Cardiac fibroblast (primary cell): ENCODE measurements at places on chromosomes 4 and X.
A peak's percentile ranks its signal among the peaks of the same experiment; 100 is the strongest.

- no peak for DNase-seq
Measured at GRCh38 chr4:162015090-162015489, 148.7 kb downstream of the FSTL5 start.

- no peak for DNase-seq
Measured at GRCh38 chrX:1262369-1262768, 6.2 kb upstream of the CSF2RA start.

- DNase-seq = peak; percentile 78
Measured at GRCh38 chrX:97399400-97399799, 515.7 kb downstream of the RPA4 start.

- no peak for DNase-seq
Measured at GRCh38 chr4:55574252-55574651, 17.8 kb downstream of the PDCL2 start.

DNA sequence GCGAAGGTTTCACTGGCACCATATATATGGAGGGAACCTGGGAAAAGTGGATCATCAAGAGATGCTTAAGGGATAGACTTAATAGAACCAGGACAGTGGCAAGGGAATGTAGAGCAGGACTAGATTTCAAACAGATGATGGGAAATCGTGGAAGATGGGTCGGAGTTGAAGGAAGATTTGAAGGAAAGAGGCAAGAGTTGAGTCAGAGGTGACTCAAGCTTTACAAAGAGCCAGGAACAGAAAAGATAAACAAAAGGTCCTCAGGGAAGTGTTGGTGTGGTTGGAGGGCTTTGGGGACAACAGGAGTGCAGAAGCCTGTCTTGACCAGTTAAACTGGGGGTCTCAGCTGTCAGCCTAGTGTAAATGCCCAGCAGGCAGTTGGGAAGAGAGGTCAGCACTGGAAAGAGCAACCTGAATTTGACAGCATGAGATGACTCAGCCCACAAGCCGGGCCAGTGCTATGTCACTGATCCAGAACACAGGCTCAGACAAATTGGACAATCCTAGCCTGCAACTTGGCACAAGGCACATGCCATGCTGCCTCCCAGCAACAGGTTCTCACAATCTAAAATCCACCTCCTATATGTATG, 230.5 kb downstream of the IDS start:
- peak; percentile 9 for DNase-seq

GRCh38 chr4:122980860-122981259, 58.5 kb upstream of the NUDT6 start:
- peak; percentile 16 for DNase-seq

DNA sequence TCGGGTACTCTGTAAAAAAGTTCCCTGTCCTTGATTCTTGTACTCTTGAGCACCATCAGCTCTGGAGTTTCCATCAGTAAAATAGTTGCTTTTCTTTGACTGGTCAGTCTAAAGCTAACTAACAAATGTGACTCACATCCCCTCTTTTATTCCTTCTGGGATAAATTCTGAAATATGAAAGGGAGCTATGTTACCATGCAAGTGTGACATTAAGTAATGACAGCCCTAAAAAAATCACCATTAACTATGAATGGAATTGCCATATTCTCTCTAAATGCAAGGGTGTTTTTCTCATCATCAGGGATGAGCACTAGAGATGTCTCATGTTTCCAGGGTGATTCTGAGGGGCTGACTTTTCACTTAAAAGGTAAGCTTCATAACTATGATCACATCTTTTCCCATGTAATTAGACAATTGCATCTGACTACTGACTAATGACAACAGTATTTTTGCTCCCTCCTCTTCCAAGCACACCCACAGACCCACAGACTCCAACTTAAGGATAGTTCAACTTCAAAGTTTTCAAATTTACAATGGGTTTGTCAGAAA, 26.9 kb upstream of the RASGEF1B start:
- DNase-seq = no peak

DNA sequence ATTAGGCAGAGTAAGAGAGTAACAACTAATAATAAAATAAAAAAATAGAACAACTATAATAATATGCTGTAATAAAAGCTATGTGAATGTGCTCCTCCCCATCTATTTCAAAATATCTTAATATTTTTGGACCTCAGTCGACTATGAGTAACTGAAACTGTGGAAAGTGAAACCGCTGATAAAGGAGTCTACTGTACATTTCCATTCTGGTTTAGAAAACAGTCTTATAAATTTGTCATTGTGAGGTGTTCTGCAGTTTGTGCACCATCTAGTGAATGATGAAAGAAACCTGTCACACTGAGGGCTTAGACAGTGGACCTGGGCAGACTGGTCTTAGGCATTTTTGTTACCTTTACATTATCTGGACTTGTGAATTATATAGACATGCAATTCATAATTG, 42.0 kb downstream of the TMEM150C start:
- DNase-seq = peak; percentile 34

GRCh38 chrX:11886745-11887144, 128.7 kb downstream of the MSL3 start:
- DNase-seq = peak; percentile 84

GRCh38 chrX:47366041-47366722, 4.2 kb upstream of the ZNF157 start:
- peak; percentile 68 for DNase-seq

GRCh38 chr4:87949961-87950360, 25.6 kb upstream of the SPP1 start:
- peak; percentile 3 for DNase-seq

GRCh38 chr4:122826553-122827257, at the start of gene FGF2:
FGF2 (plus strand) TSS chr4:122826831; CDS start chr4:122827175, 344 bp downstream.
- DNase-seq = peak; percentile 77

DNA sequence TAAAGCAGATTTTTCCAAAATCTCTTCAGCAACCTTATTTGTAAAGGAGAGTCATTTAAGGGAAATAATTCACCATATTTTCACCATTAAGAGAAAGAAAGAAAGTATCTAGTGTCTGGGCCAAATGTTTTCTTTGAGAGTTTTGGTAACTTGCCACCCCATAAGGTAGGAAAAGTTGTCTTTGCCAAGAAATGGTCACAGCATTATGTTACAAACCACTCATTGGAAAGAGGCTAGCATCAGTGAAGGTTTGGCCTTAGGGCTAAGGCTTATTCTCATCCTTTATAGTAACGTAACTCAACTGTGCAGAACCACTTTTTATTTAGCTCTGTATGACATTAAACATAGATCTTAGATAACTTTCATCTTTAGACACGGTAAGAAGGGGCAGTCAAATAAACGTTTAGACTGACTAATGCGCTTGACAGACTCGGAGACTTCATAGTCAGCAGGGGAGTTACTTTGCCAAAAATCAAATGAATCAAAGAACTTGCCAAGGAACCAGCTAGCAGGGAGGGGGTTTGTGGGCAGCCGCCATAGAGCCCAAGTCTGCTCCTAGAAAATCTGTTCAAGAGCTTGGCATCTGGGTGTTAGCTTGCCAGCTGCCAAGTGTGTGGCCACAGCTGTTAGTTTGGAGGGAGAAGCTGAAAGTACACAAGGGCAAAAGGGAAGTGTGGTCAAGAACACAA, 182.8 kb upstream of the GRID2 start:
- DNase-seq = no peak

DNA sequence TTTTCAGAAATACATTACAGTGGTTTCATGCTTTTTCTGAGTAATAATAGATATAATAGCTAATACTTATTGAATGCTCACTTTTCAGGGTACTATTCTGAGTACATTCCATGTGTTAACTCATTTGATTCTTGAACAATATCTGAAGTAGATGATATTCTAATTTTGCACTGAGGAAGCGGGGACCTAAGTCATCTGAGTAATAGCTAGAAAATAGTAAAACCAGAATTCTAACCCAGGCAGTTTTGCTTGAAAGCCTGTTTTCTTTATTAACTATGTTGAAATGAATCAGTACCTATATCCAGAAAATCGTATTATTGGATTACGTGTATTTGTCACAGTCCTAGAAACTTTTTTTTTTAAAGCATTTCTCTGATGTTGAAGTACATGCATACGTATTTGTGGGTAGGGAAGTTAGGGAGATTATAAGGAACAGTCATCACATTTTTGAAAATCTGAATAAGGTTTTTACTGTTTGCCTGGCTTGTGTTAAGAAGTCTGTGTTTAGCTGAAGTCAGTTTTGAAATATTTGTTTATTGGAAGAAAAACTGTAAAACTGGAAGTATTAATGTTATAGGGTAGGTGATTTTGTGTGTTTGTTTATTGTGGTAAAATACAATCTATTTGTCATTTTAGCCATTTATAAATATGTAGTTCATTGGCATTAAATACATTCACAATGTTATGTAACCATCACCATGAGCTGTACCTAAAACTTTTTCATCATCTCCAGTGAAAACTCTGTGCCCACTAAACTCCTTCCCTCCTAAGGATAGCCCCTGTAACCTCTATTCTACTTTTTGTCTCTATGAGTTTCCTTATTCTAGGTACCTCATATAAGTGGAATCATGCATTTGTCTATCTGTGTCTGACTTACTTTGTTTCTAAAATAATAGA, 55.3 kb downstream of the FIP1L1 start:
- DNase-seq = no peak

DNA sequence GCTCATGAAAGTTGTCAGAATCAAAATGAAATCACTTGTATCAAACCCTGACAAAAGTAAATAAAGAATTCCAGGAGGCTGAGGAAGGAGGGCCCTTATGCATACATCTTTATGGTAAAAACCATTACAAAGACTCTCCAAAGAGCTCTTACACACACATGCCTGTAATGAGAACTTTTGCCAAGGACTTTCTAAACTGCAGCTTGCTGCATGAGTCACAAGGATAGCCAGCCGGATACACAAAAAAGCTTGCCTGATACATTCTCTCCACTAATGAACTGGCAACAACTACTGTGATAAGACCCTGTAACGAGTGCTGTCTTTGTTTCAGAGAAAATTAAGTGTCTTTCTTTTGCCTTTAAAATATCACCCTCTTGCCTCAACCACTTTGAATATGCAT, 618.1 kb downstream of the PPP4R3C start:
- peak; percentile 54 for DNase-seq

GRCh38 chrX:121782976-121783375, 735.6 kb downstream of the GLUD2 start:
- no peak for DNase-seq

- peak; percentile 69 for DNase-seq
Measured at GRCh38 chrX:150486011-150486410, 82.4 kb upstream of the MTM1 start.
